ENCODE measurements at places on chromosomes 2 and 18.

- DNase-seq: no peak
These were observed 10.5 kb downstream of the CCDC88A start for GRCh38 chr2:55408918-55409868.

- DNase-seq: no peak
These were observed 59.8 kb downstream of the NOL10 start for GRCh38 chr2:10629819-10630532.

GRCh38 chr2:55490554-55490953 lies 29.0 kb upstream of the CFAP36 start:
- no peak for DNase-seq

GRCh38 chr2:145623136-145623535 lies 1103.2 kb upstream of the ZEB2 start:
- DNase-seq: no peak

DNA sequence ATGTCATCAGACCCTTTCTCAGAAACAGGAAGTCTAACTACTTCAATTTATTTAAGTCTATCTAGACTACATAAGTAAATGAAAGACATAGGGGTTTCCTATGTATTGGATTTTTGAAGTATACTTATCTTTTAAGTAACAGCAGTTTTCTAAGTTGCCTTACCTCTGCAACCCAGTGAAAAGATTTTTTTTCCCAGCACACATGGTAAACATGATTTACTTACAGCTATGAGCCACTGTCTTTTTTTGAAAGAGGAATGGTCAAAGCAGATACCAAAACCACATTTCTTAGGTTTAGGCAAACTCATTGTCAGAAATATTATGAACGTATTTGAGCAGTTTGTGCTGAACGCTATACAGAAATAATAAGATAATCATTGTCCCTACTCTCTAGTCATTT lies 78.7 kb upstream of the OTX1 start:
- no peak for DNase-seq

DNA sequence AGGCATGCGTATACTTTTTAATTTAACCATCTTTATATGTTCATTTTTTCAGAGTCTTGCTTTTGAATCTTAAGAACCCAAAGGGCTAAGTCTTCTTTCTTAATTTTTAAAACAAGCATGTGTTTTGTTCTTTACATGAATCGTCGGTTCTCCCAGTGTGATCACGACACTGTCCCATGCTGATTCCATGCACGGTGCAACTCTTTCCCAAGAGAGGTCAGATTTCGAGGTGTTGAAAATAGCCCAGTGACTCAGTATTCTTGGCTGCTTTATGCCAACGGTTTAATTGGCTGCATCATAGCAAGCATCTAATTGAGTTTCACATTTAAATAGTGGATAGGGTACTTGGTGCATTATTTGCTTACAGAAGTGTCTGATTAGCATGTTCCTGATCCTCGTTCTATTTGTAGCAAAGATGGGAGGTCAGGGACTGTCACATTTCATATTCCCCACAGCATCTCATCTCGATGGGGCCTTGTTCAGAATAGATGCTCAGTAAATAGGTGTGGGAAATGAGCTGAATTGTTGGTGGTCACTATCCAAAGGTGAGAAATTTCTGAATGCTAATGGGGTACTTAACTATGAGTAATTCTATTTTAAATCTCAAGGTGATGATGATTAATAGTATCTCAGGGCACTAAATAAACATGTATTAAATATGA lies 2.8 kb downstream of the NPAS2 start:
- DNase-seq: no peak

- DNase-seq: no peak
These were observed 1633.7 kb upstream of the CELF4 start for GRCh38 chr18:39199231-39199855.

DNA sequence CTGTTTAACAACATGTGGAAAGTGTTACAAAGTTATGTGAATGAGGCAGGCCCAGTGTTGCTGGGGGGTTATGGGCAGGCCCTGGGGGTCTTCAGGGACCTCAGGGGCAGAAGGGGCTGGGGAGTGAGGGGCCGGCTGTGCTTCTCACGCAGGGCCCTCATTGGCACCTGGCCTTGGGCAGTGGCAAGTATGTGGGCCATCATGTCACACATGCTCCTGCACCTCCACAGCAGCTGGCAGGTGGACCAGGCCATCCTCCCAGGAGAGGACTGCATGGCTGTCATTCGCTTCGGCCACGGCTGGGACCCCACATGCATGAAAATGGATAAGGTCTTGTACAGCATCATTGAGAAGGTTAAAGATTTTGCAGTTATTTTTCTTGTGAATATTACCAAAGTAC lies 47.4 kb downstream of the ZNF385B start:
- DNase-seq: no peak

DNA sequence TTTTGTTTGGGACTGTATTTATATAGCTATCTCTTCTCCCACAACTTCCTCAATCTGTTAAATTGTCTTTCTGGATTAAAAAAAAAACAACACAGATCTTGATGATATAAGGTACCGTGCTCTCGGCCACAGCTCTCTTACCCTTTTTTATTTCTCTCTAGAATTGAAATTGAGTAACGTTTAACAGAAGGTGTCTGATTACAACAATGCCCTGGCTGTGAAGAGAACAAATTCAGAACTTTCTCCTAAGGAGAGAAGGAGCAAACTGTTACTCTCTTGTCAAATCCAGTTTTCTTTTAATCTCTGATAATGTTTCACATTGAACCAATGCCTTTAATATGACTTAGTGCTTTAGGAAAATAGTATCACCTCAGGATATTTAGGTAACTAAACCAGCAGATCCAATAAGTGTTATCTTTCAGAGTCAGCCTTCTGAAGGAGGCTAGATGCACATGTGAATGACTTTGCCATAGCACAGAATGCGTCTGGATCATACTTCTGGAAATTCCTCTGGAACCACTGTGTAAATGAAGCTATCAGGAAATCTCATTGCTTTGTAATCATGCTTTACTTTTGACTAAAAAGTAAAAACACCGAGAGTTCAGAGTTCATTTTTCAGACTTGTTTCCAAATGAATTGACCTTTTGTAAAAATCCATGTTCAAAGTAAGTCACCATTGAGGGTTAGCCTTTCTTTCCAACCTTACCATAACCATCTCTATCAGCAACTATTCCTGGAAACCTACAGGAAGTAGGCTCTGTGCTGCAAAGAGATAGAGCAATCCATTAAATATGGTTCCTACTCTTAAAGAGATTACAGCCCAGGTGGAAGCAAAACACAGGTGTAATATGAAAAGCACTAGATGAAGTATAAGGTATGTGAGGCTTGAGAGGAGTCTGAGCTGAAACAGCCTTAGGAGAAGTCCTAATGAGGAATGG lies 147.0 kb upstream of the OSR1 start:
- DNase-seq: no peak

GRCh38 chr2:35821675-35822074 lies 533.9 kb upstream of the CRIM1 start:
- DNase-seq: no peak

DNA sequence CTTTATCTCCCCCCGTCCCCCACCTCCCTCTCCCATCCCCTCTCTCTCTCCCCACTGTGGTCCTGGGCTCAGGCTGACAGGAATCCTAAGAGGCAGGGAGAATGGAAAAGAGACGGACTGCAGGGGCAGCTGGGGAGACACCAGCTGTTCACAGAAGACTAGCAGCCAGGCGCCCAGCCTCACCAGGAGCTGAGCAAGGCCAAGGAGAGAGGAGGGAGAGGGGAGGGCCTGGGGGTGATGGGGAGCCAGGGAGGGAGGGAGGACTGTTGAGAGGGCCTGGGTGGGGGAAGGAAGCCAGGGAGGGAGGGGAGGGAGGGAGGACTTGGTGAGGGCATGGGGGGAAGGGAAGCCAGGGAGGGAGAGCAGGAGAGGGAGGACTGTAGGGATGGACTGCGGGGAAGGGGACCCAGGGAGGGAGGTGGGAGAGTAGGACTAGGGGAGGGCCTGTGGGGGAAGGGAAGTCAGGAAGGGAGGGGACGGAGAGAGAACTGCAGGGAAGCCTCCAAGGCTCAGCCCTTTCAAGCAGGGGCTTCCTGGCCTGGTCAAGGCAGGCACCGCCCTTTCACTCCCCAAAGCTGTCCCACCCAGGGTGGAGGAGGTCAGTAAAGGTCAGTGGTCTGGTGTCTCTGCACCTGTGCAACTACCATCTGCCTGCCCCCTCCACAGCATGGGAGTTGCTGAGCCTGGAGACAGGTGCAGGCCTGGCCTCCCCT lies 517.7 kb upstream of the MYT1L start:
- DNase-seq: no peak

DNA sequence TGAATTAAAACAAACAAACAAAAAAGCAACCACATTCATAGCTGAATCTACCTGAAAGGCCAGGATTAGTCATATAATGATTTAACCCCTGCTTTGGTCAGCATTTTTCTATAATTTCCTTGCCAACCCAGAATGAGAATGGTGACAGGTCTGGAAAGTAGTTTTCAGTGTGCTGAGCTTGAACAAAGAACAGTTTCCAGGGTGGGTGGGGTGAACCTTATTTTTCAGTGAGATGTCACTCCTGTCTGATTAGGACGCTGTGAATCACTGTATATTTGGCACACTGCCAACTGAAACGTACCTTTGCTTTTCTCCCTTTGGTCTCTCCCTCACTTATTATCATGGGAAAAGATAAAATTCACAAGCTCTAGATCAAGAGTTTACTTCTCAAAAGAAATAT lies 35.0 kb upstream of the DSC1 start:
- no peak for DNase-seq

DNA sequence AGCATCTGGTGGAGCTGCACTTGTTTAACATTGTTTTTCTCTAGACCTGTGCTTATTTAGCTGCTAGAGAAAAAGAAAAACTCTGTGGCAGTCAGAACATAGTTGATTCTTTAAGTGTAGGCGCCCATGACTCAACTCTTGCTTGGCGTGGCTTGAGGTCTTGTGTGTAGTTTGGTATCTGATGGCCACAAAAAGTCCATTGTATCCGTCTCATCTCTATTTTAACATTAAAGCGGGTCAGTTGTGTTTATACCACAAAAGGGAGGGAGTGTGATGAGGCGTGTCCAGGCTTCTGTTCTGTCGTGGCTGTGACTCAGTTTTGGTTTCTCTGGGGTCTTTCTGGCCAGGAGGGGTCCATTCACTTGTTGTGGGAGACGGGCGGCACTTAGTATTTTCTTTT lies 24.2 kb upstream of the UGT1A8 start:
- no peak for DNase-seq

DNA sequence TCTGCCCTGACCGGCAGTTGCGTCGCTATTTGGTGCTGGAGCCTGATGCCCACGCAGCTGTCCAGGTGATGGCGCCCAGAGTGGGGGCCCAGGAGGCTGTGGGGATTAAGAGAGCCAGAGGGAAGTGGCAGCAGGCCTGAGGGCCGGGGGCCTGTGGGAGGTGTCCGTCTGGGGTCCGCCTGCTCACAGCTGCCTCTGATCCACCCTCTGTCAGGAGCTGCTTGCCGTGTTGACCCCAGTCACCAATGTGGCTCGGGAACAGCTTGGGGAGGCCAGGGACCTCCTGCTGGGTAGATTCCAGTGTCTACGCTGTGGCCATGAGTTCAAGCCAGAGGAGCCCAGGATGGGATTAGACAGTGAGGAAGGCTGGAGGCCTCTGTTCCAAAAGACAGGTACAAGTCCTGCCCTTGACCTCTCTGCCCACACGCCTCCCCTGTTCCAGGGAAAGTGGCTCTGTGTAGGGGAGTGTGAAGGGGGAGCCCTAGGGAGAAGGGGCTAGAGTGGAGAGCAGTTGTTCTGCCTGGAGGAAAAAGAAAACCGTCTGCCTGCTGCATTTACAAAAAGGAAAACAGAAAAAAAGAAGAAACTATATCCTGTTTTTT lies 11.6 kb downstream of the STK11IP start:
- DNase-seq: no peak

DNA sequence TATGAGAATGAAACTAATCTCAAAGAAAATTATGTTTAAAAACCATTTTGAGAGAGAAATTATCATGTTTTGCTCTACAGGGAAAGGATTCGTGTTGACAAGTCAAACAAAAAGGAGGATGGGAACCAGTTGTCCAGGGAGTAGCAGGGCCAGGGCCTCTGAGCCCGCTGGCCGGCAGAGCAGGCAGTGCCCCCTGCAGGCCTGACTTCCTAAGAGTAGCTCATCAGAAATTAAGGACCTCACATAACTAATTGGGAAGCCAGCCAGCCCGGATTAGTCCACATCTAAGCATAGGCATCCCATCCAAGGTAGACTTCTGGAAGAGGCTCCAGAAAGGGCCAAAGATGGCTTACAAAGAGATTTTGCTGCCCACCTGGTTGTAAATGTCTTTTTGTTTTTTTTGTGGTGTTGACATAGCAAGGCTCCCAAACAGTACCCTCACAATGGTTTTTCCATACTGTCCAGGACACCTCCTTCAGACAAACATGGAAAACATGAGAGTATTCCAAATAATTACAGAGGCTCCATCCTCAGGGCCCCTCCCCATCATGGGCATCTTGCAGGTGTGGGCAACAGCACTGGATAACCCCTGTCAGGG lies 241.2 kb upstream of the TANK start:
- DNase-seq: no peak

- DNase-seq: no peak
These were observed 476.3 kb upstream of the VWC2L start for GRCh38 chr2:213934560-213934959.

DNA sequence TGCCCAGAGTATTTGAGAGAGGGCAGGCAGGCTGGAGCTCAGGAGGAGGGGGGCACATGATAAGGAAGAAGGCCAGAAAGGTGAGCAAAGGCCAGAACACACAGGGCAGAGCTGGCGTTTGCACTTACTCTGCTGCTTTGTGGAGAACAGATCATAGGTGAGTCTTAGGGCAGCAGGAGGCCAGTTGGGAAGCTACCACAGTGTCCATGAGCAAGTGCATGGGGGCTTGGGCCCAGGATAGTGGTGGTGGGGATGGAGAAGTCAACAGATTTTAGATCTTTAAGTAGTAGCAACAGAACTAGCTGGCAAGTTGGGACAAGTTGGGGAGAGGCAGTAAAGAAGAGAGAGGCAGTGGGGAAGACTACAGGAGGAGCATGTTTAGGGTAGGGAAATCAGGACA lies 168.0 kb downstream of the ANTXR1 start:
- DNase-seq: no peak

- no peak for DNase-seq
These were observed 55.8 kb downstream of the MYOM1 start for GRCh38 chr18:3163968-3164367.

DNA sequence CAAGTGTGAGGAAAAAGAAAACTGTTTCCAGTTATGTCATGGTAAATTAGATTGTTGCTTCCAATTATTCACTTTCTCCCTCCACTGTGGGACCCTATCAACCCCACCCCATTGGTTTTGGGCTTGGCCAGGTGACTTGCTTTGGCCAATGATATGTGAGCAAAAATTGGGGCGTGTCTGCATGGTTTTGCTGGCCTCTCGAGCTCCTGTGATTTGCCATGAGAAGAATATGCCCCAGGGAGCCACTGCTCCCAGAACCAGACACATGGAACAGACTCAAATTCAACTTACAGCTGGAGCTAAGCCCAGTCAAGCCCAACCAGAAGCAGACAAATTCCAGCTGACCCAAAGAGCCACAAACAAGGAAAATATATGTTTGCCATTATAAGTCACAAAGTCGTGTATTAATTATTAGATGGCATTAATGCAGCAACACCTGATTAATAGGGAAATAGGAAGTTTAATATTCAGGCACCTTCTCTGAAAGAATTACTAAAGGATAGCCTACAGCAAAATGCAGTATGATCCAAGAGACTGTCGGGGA lies 248.9 kb downstream of the ANAPC1 start:
- DNase-seq: no peak

- DNase-seq: no peak
These were observed 273.3 kb downstream of the HDAC4 start for GRCh38 chr2:239127513-239127912.
